ENCODE measurements at places on chromosomes 7 and 10. TPM values are rescaled to one million over a fixed set of nuclear protein-coding genes. Genes with fewer than 3 reads are reported as not detected.

GRCh38 chr10:70723771-70724170 lies 51.5 kb downstream of the ADAMTS14 start:
- DNase-seq, result no peak

DNA sequence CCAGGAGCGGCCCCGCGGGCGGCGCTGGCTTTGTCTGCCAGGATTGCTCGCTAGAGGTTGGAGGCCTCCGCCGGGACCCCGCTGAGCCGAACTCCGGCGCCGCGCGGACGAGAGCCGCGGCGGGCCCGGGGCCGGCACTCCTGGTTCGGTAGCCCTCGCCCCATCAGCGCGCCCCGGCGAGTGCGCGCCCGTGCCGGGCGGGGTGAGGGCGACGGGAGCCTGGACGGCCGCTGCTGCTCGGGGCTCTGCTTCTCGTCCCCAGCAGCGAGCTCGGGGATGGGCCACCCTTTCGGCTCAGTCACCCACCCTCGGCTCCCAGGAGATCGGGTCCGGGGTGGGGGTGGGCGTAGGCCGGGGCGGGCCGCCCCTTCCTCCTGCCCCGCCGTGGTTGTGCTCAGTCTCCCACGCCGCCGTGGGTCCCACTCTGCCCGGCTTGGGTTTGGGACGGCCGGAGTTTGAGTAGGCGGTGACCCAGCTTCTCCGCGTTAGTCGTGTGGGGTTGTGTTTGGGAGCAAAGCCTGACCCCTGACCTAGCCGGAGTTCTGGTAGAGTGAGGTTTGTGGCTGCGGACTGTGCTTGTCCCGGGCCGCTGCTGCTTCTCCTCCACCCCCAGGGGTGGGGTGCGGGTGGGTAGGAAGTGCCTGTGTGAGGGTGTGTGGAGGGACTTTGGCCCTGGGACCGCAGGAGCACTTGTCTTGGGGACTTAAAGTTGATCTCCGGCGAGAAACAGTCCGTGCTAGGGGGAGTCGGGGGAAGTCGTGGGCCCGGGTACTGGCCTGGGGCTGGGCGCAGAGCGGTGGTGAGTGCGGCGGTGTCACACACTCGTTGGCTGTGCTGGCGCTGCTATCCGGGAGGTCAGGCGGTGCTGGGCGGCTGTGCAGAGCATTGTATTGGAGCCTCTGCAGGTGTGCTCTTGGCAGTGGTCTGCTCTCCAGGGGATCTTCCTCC lies 677 bp downstream of the TSPAN14 start:
- DNase-seq, result no peak

DNA sequence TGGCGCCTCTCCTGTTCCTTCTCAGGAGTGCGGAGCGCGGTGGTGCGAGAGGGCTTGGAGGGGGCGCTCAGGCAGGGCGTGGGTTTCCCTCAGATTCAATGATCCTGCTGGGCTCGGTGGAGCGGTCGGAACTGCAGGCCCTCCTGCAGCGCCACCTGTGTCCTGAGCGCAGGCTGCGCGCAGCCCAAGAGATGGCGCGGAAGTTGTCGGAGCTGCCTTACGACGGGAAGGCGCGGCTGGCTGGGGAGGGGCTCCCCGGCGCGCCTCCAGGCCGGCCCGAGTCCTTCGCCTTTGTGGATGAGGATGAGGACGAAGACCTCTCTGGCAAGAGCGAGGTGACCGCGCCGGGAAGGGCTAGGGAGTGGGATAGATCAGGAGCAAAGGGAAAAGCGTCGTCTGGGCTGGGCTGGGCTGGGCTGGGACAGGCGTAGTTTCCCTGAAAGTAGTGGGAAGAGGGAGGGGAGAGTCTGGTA lies 17.0 kb downstream of the FAM131B start:
- DNase-seq, result no peak

- DNase-seq, result no peak
Measured at GRCh38 chr7:73424489-73424885, 9.1 kb upstream of the FZD9 start.

DNA sequence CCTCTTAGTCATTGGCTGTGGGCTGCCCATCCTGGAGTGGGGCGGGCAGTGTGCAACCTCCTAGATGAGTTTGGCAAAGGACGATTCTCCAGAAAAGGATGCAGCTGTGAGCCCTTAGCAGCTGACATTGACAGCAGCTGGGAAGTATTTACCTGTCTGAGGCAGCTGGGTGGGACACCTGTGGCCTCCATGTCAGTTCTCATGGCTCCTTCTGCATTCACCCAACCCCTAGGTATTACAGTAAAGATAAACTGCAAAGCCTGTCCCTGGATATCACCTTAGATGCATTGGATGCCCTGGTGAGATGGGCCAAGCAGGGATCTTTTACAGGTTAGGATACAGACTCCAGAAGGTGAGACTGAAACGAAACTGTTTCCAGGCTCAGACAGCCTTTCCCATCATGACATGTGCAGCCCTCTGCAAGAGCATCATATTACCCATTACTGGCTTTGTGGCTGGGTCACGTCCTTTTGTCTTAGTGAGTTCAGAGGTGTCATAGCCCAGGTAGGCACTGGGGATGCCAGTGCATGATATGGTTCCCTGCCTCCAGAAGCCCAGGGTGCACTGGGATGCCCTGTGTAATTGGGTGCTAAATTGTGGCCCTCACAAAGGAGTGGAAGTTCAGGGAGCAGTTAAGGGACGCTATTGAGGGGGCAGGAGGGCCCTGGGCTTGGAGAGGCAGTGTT lies 28.9 kb downstream of the MINDY4 start:
- DNase-seq, result no peak

DNA sequence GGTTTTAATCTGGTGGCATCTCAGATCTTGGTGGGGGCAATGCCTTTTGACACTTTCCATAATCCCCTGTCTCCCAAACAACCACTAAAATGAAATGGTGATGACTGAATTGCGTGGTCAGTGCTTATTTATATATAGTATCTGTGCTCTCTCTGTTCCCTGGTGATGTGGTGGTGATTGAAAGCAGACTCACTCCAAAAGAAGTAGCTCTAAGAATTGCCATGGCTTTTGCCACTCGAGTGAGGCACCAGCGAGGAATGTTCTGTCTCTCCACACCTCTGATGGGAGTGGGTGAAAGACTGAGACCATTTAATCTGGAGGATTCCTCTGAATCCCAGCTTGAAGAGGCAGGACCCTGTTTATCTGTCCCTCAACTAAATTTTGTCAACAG lies 2.8 kb downstream of the DUSP5 start:
- DNase-seq, result peak; percentile 84

DNA sequence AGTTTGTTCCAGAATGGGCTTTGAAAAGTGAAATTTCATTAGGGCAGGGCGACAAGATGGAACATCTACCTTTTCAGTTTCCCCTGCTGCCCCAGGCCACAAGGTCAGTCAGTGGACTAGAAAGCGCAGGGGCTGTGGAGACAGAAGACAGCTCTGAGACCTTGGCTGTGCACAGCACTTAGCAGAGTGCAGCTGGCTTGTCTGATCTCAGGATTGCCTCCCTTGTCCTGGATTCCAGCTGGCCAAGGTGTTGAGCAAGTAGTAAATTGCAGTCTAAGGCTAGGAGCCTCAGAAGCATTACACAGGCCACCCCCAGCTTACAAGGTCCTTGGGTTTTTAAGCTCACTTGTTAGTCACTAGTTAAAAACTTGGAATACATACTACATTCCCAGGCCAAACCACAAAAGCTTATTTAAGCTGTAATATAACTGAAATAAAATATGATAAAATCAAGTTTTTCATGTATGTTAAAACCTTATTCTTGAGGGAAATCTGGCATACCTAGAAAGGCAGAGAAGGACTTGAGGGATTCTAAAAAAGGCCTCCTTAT lies 67.3 kb upstream of the NPY start:
- DNase-seq, result no peak

DNA sequence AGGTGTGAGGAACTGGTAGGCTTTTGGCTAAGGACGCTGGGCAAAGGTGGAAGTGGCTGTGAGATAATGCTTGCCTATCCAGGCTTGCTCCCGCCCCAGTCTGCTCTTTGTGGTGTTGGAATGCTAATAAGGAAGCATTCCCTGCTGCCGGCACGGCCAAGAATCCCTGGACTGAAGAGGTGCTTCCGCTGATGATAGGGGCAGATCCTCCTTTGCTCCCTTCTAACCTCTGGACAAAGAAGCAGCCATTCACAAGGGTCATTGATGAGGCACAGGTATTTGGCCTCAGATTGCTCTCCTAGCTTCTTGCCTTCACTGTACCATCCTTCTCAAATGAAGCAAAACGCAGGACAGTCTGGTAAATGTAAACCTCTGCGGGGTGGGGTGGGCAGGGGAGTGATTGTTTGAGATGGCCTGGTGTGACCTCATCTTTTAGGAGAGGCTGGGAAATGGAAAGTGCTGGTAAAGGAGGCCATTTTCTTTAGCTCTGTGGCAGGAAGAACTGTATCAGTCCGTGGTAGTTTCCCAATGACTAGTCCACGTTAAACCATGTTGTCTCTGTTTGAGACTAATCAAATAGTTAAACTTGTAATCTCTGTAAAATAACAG lies 1.7 kb downstream of the PGAM1 start:
- no peak for DNase-seq

- no peak for DNase-seq
Measured at GRCh38 chr7:92547579-92547978, 19.0 kb downstream of the RBM48 start.

DNA sequence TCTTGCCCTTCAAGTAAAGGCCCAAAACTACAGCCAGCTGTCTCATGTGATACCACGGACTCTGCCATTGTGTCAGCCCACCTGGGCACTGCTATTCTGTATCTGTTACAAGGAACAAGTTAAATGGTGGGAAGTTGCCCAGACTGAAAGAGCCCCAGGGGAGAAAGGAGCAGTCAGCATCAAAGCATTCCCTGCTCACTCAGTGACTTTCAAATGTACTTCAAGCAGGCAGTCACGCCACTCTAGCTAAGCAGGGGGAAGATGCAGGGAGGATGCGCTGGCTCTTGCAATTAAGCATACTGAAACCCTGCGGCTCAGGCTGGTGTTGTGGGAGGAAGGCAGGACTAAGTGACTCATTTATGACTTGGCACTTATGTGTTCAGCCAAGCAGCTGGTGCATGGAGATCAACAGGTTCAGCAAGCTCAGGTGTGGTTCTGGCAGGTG lies 1249.6 kb downstream of the TYW1 start:
- DNase-seq, result no peak

DNA sequence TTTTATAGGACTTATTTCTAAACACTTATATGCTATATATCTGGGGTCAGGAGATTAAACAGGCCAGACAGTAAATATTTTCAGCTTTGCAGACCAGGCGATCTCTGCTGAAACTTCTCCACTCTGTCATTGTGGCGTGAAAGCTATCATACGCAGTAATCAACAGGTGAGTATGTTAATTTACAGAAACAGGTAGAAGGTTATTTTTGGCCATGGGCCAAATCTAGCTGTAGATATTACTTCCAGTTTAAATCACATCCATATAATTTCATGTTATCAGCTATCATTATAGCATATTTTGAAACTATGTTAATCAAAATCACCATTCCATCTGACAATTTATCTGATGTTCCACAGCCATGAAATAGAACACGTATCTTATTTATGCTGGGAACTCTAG lies 67.8 kb downstream of the GPR37 start:
- no peak for DNase-seq

GRCh38 chr10:14930610-14931009 lies 23.3 kb downstream of the DCLRE1C start:
- DNase-seq, result no peak

DNA sequence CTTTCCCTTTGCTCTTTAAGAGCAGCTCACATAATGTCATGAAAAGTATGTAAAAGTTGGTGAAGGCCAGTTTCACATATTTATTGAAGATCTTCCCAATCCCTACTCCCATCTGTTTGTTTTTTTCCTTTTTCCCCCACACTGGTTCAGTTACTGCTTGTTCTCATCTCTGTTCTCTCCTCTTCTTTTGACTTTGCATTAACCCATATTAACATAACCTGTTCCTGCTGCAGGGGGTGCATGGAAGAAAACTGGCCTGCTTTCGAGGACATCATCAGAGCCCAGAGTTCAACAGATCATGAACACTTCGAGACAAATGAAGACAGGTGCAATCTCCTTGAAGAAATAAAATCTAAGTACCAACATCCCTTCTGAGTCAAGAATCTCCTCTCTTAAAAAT lies 93.3 kb upstream of the FAM3C start:
- no peak for DNase-seq

DNA sequence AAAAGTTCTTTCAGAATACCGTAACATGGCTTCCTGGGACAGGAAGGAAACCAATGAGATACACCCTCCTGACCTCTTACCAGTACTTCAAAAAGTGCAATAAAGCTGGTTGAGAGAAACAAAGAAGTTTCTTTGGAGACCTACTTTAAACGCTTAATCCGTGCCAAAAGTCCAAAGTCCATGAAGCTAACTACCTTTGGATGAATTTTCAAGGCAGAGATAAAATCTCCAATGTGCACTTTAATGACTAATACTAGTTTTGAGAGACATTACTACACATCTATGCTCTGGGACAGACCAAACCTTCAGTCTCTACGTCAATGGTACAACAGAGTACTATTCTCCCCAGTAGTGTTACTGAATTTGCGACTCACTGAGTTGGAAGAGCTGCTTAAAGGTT lies 46.1 kb downstream of the UBE2H start:
- no peak for DNase-seq

DNA sequence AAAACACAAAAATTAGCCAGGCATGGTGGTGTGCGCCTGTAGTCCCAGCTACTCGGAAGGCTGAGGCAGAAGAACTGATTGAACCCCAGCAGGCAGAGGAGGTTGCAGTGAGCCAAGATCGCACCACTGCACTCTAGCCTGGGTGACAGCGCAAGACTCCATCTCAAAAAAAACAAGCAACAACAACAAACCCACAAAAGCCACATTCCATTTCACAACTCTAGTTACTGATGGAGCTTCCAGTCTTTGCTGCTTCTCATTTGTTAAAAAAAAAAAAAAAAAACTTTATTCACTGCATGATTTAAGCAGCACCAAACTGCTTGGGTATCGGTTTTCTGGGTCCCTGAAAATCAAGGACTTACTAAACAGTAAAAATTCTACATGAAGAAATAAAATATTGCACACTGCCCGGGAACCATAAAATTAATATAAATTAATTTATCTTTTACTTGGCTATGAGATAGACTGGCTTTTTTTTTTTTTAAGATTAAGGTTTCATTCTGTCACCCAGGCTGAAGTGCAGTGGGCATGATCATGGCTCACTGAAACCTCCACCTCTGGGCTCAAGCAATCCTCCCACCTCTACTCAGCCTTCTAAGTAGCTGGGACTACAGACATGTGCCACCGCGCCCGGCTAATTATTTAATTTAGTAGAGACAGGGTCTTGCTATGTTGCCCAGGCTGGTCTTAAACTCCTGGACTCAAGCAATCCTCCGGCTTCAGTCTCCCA lies 42.0 kb downstream of the SRPK2 start:
- no peak for DNase-seq

Gene WEE2
- total RNA-seq, result not detected

Gene SYT15B
- 9.3 TPM for total RNA-seq

Gene ZCWPW1
- 1.2 TPM for total RNA-seq

Gene CLEC2L
- not detected for total RNA-seq

Gene EPC1
- 43.9 TPM for total RNA-seq

All from SJSA1 (cell line).